Activated CD4-positive, alpha-beta memory T cell treated with anti-CD3 and anti-CD28 coated beads, Interleukin-2, amount 10 ng/mL, durations not matched to agents 7 days and 5 days (primary cell): ENCODE measurements at places on chromosomes 13 and 19. TPM values are rescaled to one million over a fixed set of nuclear protein-coding genes. Genes with fewer than 3 reads are reported as not detected.

Gene CEACAM3
- not detected for total RNA-seq

Gene GPR4
- not detected for total RNA-seq

Gene GIPC3
- total RNA-seq = 0.15 TPM

Gene SLAIN1
- total RNA-seq = 31.0 TPM

Gene ZNF415
- total RNA-seq = 0.33 TPM

Gene RFXAP
- total RNA-seq = 16.1 TPM

Gene ACTMAP
- 18.1 TPM for total RNA-seq

Gene PRR22
- 2.4 TPM for total RNA-seq

Gene PRR20A
- not detected for total RNA-seq

Gene PRKCG
- not detected for total RNA-seq

Gene ERVV-1
- total RNA-seq = not detected

Gene ZNF606
- 9.7 TPM for total RNA-seq

Gene GAPDHS
- not detected for total RNA-seq

Gene REXO1
- total RNA-seq = 47.5 TPM

Gene ADPRHL1
- 0.75 TPM for total RNA-seq

Gene IZUMO4
- 10.3 TPM for total RNA-seq
